Stimulated activated CD4-positive, alpha-beta T cell treated with anti-CD3 and anti-CD28 coated beads, Interleukin-2, amount 100 ng/mL, for 48 hours (primary cell): ENCODE measurements at places on chromosomes 11 and 22.

DNA sequence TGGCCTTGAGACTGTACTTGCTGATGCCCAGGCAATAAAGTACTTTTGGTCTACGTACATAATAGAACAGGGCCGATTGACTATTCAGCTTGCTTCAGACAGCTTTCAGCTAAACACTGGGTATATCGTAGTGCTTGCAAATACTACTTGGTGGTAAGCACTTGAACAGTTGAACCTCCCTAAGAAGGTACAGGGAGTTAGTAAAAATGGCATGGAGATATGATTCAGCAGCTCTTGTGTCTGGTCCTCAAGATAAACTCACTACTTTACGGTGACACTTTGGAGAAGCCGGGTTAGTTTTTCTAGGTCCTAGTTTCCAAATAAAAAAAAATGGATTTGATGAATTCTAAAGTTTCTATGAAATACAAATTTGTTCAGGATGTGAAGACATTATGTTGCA lies 7.3 kb downstream of the CCDC117 start:
- no peak for DNase-seq

- DNase-seq: no peak
Measured at GRCh38 chr22:47587361-47587760, 824.9 kb downstream of the TBC1D22A start.

- DNase-seq: no peak
Measured at GRCh38 chr22:50272044-50272802, 2.0 kb upstream of the MAPK11 start.

DNA sequence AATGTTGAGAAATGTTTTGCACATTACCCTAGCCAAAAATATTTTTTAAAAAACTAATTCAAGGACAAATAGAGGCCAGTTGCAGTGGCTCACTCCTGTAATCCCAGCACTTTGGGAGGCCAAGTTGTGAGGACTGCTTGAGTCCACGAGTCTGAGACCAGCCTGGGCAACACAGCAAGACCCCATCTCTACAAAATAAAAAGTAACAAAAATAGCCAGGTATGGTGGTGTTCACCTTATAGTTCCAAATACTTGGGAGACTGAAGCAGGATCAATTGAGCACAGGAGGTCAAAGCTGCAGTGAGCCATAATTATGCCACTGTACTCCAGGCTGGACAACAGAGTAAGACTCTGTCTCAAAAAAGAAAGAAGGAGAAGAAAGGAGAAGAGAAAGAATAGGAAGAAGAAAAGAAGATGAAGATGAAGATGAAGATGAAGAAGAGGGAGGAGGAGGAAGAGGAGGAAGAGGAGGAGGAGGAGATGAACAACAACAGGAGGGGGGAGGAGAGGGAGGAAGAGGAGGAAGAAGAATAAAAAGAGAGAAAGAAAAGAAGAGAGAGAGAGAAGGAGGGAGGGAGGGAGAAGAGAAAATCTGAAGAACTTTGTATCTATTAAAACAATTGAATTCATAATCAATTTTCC lies 136.5 kb downstream of the TTC28 start:
- no peak for DNase-seq

- no peak for DNase-seq
Measured at GRCh38 chr11:83583757-83584366, 297.7 kb upstream of the CCDC90B start.
